ENCODE measurements at places on chromosomes 5 and 9. TPM values are rescaled to one million over a fixed set of nuclear protein-coding genes. Genes with fewer than 3 reads are reported as not detected.

Gene TEK
- total RNA-seq = 45.7 TPM

Gene PELO
- total RNA-seq = 62.5 TPM

Gene SCGB3A2
- total RNA-seq = 0.93 TPM

Gene TAF1L
- total RNA-seq = not detected

Gene OMD
- 4.1 TPM for total RNA-seq

Gene SAXO1
- 0.93 TPM for total RNA-seq

Gene FAXDC2
- 32.7 TPM for total RNA-seq

Gene PCDHA4
- total RNA-seq = 1.8 TPM

Gene NXNL2
- 3.4 TPM for total RNA-seq

Gene TMOD1
- 17.2 TPM for total RNA-seq

Gene NUTM2F
- not detected for total RNA-seq

Gene LRRC19
- total RNA-seq = 12.1 TPM

Gene IFNA13
- not detected for total RNA-seq

Gene LCN12
- 10.2 TPM for total RNA-seq

Gene NR5A1
- total RNA-seq = 0.12 TPM

Gene JAKMIP2
- total RNA-seq = 2.9 TPM

Gene IRX4
- 0.23 TPM for total RNA-seq

Gene PCDHGA7
- 8.0 TPM for total RNA-seq

Gene TBCA
- 89.8 TPM for total RNA-seq

Gene SURF4
- total RNA-seq = 148 TPM

Gene DRD1
- total RNA-seq = not detected

Gene GPR107
- 47.2 TPM for total RNA-seq

Gene SPINK13
- not detected for total RNA-seq

Gene GKAP1
- total RNA-seq = 6.5 TPM

Gene LRRC14B
- 13.7 TPM for total RNA-seq

Gene ATP10B
- total RNA-seq = 0.47 TPM

Gene PTPRD
- 127 TPM for total RNA-seq

Gene ZNF354C
- total RNA-seq = 13.1 TPM

Gene CDH18
- 2.6 TPM for total RNA-seq

Gene MED22
- 27.1 TPM for total RNA-seq

Gene NMUR2
- total RNA-seq = 0.12 TPM

Gene TIFAB
- 0.53 TPM for total RNA-seq

Gene SLC27A6
- total RNA-seq = 0.93 TPM

Gene LIFR
- 136 TPM for total RNA-seq

Gene GNA14
- total RNA-seq = 21.1 TPM

Gene ADAMTS2
- total RNA-seq = 32.0 TPM

Gene IL11RA
- total RNA-seq = 35.5 TPM

Gene HAPLN1
- total RNA-seq = 1.8 TPM

Gene CDO1
- total RNA-seq = 70.7 TPM

Gene PCDHA10
- 1.2 TPM for total RNA-seq

Gene NSA2
- 36.6 TPM for total RNA-seq

All from metanephros (tissue), 2 donors.